ENCODE measurements at places on chromosomes 7 and 10.
A peak's percentile ranks its signal among the peaks of the same experiment; 100 is the strongest.

- peak; percentile 49 for ATAC-seq
These were observed 75.5 kb upstream of the PPP2R2D start for GRCh38 chr10:131825150-131825848.

GRCh38 chr7:149707448-149707886 lies 65.9 kb downstream of the ZNF467 start:
- no peak for ATAC-seq

DNA sequence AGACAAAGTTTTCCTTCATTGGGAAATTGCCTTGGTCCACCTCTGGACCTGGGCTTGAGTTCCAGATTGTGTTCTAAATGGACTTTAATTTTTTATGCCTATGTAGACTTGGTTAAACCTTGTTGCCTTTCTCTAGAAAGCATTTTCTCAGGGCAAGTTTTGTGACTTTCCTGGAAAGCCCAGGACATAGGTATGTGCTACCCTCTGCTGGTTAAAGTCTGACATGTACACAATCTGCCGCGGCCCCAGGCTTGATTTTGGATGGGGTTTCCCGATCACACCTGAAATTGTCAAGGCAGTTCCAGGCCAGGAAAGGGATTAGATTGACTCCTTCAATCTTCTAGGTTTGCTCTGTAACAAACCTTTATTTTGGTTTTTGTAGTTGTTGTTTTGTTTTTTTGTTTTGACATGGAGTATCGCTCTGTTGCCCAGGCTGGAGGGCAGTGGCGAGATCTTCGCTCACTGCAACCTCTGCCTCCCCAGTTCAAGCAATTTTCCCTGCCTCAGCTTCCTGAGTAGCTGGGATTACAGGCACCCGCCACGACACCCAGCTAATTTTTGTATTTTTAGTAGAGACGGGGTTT lies 14.1 kb upstream of the AKR1B10 start:
- ATAC-seq = peak; percentile 55

DNA sequence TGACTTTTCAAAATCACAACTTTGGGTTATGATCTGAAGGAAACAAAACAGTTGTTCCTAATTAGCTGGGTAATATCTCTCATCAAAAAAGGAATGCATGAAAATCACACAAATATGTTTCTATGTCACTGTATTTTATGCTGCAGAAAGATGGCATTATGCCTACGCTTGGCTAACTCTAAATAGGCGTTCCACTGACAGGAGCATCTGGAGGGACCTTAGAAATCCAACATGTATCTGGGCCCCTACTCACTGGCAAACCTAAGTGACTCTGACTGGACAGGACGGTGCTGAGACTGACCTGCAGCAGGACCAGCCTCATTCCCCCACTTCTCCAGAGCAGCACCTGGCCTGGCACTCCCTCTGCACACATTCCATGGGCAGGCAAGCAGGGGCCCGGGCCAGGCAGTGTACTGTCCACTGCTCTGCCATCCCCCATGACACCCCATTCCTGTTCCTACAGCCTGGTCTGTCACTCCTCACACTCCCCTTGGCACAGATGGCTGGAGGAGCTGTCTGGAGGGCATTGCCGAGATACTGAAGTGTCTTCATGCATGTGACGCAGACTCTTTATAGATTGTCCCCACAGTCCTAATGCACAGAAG lies 2.6 kb upstream of the MYL7 start:
- ATAC-seq = no peak

GRCh38 chr10:63760708-63761047 lies 239.5 kb downstream of the REEP3 start:
- no peak for ATAC-seq

GRCh38 chr7:111753968-111754367 lies 191.7 kb upstream of the IMMP2L start:
- no peak for ATAC-seq

DNA sequence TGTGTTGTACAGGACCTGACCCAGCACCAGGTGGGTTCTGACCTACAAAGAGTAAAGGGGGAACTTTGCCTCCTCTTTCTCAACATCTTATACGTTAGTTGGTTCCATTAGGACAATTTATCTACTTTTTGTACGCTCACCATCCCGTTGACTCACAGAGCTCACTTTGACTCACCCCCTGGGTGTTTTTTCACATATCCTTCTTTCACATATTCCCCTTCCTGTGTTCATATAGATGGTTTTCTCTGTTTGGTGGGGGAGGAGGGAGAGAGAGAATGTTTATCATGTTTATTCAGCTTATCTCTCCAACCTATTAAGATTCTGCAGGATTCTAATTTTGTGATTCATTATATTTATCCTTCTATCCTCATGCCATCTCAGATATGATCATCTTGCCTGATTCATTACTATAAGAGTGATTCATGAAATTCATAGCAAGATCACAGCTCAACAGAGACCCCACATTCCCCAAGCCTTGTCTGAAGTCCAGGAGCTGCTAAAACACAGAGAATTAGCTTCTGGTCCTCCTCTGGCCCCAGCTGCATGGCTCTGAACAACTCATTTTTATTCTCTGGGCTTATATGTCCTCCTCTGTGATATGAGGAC lies 37.2 kb downstream of the PRSS2 start:
- peak; percentile 10 for ATAC-seq

- no peak for ATAC-seq
These were observed 87.9 kb upstream of the GTF2I start for GRCh38 chr7:74569501-74570075.

- ATAC-seq = peak; percentile 83
These were observed 9.8 kb upstream of the FZD9 start for GRCh38 chr7:73423519-73424488.

GRCh38 chr7:40468891-40469864 lies 334.4 kb downstream of the SUGCT start:
- no peak for ATAC-seq

DNA sequence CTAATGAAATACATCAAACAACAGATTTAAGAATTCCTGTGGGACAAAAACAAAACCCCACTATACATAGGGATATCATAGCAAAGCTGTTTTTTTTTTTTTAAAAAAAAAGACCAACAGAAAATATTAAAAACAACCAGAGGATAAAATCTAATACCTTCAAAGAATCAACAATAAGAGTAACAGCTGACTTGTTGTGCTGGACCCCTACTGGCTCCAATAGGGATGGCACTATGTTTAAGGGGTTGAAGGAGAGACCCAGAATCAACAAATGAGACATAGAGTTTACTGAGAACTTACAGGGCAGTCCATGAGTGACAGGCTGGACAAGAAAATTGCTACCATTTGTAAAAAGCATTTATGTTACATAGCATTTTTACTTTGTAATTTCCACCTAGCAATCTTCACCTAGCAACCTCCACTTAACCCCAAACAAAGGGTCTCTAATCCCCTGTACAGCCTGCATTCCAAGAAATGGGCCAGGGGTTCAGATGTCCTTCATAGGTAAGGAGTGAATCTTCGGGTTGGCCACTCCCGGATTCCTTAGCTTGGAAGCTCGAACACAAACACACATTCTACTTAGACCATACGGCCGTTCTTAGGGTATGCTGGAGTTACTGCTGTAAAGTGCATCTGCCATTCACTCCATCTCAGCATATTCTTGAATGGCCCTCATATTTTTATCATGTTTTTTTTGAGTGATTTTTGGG lies 25.8 kb downstream of the ASZ1 start:
- ATAC-seq = no peak

- no peak for ATAC-seq
These were observed 986 bp downstream of the NRP1 start for GRCh38 chr10:33333260-33334101.

- ATAC-seq = no peak
These were observed 105.6 kb downstream of the AHR start for GRCh38 chr7:17404006-17404405.

DNA sequence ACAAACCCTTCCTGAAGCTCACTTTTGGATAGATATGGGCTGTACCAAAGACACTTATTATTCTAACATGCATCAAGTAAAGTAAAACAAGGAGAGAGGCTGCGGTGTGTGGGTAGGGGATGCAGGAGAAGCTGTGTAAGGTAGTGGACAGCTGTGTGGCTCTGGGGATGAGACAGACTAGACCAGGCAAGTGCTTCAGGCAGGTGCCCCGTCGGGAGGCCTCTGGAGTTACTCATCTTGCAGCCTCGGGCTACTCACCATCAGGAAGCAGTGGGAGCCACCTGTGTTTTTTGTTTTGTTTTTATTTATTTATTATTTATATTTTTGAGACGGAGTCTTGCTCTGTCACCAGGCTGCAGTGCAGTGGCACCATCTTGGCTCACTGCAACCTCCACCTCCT lies 49.3 kb upstream of the NCAPG2 start:
- ATAC-seq = no peak

DNA sequence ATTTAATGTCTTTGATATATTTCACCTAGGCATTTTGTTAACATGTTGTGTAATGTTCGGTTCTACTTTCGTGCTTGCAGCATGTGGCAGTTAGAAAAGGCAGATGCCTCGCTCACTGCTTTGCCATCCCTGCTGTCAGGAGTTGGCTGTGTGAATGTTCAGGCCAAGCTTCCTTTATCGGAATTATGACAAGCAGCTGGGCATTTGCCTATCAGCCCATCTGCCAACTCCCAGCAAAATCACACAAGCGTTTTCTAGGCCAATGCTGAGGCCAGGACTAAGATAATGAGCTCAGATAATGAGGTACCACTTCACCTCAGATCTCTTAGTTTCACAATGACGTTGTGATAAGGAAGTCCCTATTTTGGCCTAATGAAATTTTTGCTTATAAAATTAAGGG lies 212.7 kb upstream of the FAM3C start:
- no peak for ATAC-seq

DNA sequence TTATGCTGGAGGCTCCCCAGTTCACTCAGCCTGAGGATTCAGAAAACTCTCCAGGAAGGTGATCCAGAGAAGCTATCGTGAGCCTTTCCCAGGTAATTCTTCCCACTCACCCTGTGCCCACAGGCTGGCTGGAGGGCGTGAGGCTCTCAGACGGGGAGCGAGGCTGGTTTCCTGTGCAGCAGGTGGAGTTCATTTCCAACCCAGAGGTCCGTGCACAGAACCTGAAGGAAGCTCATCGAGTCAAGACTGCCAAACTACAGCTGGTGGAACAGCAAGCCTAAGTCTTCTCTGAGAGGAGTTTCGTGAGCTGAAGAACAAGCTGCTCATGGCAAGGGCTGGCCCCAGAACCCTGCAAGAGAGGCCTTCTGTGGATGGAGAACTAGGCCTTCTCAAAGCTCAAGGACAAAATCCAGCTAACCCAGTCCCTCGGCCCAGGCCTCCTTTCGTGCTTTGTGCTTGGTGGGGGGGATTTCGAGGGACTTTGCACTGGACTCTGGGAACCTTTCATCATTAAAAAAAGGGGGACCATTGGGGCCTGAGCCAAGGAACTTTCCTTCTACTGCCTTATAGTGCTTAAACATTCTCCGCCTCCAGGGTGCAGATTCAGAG lies 23.6 kb downstream of the NOBOX start:
- no peak for ATAC-seq

DNA sequence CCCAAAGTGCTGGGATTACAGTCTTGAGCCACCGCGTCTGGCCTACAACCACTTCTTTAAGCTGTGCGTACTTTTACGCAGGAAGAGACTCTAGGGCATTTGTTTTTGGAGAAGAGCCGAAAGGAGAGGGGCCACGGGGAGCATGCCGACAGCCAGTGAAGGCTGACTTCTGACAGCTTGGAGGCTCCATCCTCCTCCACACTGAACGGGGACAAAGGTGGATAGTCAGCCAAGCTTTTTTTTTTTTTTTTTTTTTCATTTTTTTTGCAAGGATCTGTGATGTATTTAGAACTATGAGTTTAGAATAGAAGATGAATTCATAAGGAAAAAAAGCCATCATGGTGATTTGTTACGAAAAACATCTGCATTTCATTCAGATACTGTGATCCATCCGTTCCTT lies 221.7 kb downstream of the ARHGAP21 start:
- ATAC-seq = no peak

DNA sequence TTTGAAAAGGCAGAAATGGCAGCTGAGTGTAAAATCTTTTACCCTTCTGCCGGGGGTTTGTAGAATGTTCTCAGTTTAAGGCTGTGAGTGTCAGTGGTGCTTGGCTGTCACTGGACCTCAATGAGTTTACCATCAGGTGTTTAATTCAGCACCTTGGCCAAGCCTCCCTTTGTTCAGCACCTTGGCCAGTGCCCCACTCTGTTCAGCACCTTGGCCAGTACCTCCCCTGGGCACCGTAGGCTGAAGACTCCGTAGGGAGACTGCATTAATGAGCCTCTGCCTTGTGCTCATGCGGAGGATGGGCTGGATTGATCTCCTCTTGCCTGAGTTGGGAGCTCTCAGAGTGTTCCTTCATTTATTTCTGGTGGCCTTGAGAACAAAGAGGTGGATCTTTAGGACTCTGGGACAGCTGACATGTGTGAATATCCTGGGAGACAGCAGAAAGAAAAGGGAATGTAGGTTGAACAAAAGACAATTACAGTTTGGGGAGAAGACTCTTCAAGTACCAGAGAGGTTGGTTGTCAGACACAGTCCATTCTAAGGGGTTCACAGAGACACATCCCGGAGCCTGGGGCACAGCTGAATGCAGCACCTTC lies 1.6 kb downstream of the FAM24A start:
- ATAC-seq = no peak

DNA sequence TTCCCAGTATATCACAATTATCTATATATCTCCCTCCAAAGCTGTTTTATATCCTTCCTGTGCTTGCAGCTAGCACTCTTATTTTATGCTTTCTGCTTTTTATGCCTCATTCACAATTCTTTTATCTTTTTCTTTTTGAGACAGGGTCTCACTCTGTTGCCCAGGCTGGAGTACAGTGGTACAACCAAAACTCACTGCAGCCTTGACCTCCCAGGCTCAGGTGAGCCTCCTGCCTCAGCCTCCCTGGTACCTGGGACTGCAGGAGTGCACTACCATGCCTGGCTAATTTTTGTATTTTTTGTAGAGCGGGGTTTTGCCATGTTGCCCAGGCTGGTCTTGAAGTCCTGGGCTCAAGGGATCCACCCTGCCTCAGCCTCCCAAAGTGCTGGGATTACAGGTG lies 5.7 kb downstream of the C7orf25 start:
- ATAC-seq = no peak

- ATAC-seq = no peak
These were observed 71.2 kb downstream of the MINPP1 start for GRCh38 chr10:87575851-87576250.

GRCh38 chr10:15166325-15166724 lies 2.2 kb downstream of the NMT2 start:
- ATAC-seq = no peak
